ENCODE measurements at places on chromosomes 4 and X.

DNA sequence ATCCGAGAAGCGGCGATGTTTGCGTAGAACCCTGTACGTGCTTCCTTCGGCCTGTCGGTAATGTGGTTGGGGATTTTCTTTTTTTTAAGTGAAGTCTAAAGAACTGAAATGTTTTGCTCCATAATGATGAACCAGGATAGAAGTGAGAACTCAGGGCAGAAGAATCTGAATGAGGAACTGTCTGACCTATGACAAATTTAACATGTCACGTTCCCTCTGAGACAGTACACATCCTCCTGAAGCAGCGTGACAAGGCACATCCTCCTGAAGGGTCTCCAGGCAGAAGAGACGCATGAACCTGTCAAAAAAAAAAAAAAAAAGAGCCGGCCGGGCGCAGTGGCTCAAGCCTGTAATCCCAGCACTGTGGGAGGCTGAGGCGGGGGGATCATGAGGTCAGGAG is 6.2 kb downstream of the CSF2RA start:
- no peak for DNase-seq

- no peak for DNase-seq
Observed at GRCh38 chr4:128579154-128579853, 230.2 kb upstream of the JADE1 start.

- DNase-seq, result no peak
Observed at GRCh38 chr4:26322346-26322745, 1.5 kb downstream of the RBPJ start.

DNA sequence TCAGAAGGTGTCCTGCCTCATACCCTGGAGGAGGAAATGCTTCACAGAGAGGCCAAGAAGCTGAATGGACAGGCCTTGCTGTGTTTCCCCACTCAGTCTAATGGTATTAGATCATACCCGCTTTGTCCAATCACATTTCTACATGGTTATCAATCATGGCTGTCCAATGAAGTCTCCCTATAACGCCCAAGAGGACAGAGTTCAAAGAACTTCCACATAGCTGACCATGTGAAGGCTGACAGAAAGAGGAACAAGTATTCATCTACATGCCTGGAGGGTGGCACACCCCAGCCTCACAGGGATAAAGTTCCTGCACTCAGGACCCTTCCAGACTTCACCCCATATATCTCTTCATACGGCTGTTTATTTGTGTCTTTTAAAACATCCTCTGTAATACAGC is 123.4 kb downstream of the MANBA start:
- DNase-seq, result no peak

- no peak for DNase-seq
Observed at GRCh38 chrX:138859421-138859820, 147.9 kb upstream of the FGF13 start.

GRCh38 chr4:120850018-120850599 is 72.4 kb downstream of the PRDM5 start:
- DNase-seq, result no peak

DNA sequence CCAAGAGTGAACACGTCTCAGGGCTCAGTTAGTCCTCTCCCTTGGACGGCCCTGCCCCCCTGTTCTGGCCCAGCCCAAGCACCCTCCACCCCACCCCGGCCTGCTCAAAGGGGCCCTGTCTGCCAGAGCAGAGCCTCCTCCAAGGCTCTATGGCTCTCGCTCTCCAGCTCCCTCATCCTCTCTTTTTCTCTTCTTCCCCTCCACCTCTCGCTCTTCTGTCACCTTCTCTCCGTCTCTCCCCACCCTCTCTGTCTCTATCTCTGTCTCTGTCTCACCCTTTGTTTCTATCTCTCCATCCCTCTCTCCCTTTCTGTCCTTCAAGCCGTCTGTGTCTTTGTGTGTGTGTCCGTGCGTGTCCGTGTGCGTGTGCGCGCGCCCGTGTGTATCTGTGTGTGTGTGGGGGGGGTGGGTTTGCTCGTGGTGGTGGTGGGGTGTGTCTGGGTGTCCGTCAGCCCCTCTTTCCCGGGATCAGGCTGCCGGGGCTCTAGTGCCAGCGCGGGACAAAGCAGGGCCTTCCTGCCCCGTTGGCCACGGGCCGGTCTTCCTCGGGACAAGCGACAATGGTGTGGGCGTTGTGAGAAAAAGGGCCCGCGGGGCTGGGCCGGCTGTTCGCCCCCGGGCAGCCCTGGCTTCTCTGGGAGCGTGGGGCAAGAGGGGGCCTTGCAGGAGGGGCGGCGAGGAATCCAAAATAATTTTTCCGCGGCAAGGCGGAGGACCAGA is 8.7 kb downstream of the FRG2 start:
- DNase-seq, result no peak

GRCh38 chrX:51824061-51824460 is 69.4 kb upstream of the MAGED1 start:
- no peak for DNase-seq

GRCh38 chr4:83266689-83267088 is 17.9 kb downstream of the COQ2 start:
- no peak for DNase-seq

DNA sequence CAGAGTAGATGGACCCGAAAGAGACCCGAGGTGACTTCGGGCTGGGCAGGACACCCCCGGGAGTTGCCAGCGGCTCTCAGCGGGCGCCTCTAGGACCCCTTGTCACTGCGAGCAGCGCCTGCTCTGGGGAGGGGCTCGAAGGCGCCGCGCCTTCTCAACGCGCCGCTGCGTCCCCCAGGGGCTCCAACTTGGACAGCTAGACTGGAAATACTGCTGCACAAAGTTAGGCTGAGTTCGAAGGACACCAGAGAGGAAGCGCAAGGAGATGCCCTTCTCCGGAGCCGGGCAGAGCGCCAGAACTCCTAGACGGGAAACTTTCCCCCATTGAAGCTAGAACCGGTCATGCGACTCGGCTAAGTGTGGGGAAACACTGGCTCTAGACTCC is 493 bp upstream of the KCNIP4 start:
- peak; percentile 11 for DNase-seq

DNA sequence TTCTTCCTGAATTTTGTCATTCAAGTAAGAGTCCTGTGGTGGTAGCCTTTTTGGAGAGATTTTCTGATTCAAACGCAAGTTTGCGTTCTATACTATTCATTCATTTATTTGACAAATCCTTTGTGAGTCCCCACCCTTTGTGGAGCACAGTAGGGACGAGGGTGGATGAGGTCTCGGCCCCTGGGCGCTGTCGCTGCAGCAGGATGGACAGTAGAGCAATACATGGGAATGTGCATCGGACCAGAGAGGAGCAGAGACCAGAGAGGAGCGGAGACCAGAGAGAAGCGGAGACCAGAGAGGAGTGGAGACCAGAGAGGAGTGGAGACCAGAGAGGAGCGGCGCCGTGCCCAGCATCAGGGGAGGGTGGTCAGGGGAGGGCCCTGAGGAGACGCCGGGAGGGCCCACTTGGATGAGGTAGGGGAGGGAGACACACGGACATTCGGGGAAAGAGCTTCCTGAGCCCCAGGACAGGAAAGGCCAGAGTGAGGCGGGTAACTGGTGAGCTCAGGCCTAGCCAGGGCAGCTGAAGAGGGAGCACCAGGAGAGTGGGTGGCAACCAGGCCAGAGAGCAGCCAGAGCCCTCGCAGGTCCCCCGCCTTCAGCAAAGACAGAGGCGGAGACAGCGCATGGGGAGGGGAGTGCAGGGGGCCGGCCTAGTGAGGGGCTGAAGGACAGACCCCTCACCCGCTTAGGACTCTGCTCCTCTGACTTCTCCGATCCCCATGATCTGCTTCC is 67.3 kb downstream of the NAT8L start:
- no peak for DNase-seq

GRCh38 chr4:73443224-73443623 is 7.2 kb downstream of the AFP start:
- DNase-seq, result no peak
